ENCODE measurements at places on chromosomes 2 and 18.

DNA sequence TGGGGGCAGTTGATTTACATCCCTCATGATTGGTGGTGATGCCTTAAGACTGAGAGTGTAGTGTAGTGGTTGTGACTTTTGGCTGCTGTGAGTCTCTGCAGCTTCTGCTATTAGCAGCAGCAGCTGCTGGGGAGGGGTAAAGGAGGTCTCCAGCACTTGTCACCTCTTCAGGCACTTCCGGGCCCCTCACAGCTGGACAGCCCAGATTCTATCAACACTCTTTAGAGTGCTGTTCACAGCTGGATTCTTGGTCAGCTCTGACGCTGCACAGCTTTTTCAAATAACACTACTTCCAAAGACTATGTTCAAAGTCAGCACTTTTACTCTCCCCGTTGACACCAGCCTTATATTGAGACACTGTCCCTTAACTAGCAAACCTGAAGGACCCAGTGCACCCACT lies 396.0 kb downstream of the MEIS1 start:
- no peak for DNase-seq

GRCh38 chr2:80894486-80894885 lies 589.9 kb upstream of the LRRTM1 start:
- DNase-seq, result no peak

DNA sequence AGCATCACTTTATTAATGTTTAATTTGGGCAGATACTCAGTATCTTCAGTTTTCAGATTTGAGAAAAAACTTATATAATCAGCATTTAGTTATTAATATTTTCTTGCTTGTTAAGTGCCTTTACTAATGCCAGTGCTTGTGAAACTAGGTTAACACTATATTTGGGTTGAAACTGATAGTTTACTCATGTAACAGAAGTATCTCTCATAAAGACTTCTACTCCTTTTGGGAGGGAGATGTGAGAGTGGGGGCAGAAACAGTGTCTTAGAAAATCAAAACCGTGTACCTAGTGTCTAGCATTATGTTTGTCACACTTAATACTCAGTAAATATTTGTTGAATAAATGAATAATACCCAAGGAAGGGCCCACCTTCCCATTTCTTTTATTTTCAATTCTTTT lies 129.5 kb downstream of the MSTN start:
- DNase-seq, result no peak

DNA sequence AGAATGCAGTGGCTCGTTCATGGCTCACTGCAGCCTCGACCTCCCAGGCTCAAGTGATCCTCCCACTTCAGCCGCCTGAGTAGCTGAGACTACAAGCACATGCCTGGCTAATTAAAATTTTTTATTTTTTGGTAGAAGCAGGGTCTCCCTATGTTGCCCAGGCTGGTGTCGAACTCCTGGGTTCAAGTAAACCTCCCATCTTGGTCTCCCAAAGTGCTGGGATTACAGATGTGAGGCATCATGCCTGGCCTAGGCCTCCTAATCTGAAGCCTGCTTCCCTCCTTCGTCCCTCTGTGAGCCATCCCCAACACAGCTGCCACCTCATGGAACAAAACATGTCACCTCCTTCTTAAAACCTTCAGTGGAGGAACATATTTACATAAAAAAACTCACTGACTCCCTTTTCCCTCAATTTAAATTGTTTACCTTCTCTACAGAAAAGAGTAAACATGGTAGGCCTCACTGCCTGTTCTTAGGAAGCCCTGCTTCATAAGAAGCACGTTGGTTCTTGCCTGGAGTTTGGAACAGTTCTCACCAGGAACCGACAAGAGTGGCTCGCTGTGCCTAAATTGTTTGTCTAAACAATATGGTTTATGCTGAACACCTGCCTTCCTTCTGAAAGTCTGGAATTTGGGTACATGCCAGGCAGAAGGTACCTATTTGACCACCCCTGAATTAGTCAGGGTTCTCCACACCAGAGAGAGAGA lies 12.1 kb upstream of the RHOB start:
- DNase-seq, result peak; percentile 28

DNA sequence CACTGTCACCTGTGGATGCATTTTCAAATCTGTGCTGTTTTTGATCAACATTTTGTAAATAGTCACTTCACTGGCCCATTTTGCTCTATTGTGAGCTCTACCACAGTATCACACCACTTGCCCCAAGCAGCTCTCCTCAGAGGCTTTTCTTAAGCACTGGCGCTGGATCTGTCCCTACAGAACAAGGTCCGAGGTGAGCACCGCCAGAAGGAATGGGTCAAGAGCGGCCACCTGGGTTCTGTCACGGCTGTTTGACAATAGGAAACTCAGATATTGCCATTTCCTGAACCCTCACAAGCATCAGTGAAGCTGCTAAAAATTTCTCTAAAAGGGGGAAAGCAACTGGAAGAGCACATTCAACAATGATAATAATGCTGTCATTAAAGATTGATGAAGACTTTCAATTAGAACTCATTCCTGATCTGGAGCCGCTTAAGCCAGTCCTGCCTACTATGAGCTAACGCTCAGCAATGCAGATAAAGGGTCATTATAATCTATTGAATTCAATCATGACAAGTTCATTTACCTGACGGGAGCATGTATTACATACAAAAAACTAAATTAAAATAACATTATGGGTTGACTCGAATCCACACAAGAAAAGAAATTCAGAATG lies 514.0 kb downstream of the GALR1 start:
- DNase-seq, result no peak

- DNase-seq, result peak; percentile 49
These were observed 42.1 kb downstream of the CRACDL start for GRCh38 chr2:98893911-98894321.

DNA sequence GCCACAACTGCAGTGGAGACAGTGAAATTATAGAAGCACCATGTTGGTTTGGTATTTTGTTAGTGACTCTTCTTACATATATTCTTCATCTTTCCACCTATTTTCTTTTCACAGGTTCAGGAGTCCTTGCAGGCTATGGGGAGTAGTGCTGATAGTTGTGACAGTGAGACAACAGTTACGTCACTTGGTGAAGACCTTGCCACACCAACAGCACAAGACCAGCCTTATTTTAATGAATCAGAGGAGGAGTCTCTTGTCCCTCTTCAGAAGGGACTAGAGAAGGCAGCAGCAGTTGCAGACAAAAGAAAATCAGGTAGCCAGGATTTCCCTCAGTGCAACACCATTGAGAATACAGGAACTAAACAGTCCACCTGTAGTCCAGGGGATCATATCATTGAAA lies 23.6 kb downstream of the ITPRID2 start:
- no peak for DNase-seq

- DNase-seq, result no peak
These were observed 130.6 kb downstream of the CLIP4 start for GRCh38 chr2:29245742-29246382.

Data from ascending aorta (tissue), 2 donors.